ENCODE measurements at places on chromosomes 12 and 14. TPM values are rescaled to one million over a fixed set of nuclear protein-coding genes. Genes with fewer than 3 reads are reported as not detected.

Gene POLE2
- total RNA-seq = 1.2 TPM

Gene ESYT1
- 66.4 TPM for total RNA-seq

Gene PTPN11
- 68.6 TPM for total RNA-seq

Gene SLCO1B3
- total RNA-seq = not detected

Gene ARHGEF25
- total RNA-seq = 3.8 TPM

Gene CABP1
- 0.94 TPM for total RNA-seq

Gene ESR2
- 0.65 TPM for total RNA-seq

Gene CLEC6A
- not detected for total RNA-seq

Gene POTEG
- not detected for total RNA-seq

Gene CARMIL3
- 7.1 TPM for total RNA-seq

Gene PPP1R1A
- total RNA-seq = 3.7 TPM

Gene CPNE6
- not detected for total RNA-seq

Gene MANSC4
- total RNA-seq = not detected

Gene RIMKLB
- 5.8 TPM for total RNA-seq

Gene MED6
- total RNA-seq = 52.1 TPM

Gene TEX22
- not detected for total RNA-seq

Gene IFNG-AS1
- total RNA-seq = not detected

Gene SLC8B1
- total RNA-seq = 63.4 TPM

Gene GPR84
- not detected for total RNA-seq

Gene RNASE1
- total RNA-seq = 80.8 TPM
